ENCODE measurements at places on chromosomes 1 and 21.

- DNase-seq = no peak
Observed at GRCh38 chr1:41542196-41542930, 57.9 kb upstream of the EDN2 start.

DNA sequence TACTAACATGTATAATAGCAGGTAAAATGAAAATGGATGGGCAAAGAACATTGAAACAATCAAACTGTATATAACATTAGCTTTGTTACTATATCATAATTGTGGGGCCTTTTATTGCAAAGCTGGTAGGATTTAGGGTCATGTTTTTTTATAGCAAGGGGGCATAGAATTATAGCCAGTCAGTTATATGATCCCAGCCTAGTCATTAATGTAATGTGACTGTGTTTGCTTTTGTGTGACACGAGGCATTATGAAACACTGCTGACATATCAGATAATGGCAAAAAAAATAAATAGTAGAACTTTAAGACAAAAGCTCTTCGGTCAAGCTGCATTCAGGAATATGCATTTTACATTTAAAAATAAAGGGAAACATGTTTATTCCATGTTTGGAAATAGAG is 81.3 kb upstream of the ZNF281 start:
- DNase-seq = no peak

DNA sequence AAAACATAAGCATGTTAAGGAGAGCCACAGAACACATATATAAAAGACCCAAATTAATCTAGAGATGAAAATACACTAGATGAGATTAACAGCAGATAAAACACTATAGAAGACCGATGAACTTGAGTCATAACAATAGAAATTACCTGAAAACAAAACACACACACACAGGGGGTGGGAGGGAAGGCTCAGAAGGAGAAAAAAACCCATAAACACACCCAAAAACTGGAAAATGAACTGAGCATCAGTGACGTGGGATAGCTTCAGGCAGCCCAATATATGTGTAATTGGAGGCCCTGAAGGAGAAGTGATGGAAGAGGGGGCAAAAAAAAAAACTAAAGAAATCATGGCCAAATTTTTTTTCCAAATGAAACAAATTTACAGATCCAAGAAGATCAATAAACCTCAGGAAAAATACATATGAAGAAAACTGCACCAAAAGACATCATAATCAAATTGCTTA is 11.4 kb downstream of the ALDH9A1 start:
- no peak for DNase-seq

DNA sequence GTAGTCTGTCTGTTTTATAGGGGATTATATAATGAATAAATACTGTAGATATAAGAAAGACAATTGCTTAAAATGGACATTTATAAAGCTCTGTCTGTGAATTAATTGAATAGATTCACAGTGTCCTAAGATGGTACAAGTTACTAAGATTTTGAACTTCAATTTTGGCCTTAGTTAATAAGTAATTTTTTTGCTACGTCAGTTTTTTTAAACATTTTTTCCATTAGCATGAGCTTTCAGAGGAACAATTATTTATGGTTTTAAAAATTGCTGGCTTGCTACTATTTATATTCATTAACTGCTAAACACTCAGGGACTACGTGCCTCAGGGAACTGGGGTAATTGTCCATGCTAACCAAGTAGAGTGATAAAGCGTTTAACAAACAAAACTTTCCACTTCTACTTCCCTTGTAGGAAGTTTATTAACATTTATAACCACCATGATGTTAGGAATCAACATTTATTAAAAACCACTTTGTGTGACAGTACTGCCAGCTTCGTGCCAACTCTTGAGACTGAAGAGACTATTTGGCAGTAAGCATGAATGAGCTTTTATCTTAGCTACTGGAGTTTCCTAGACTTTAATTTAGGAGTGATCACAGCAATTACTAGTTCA is 65.4 kb upstream of the PTGS2 start:
- no peak for DNase-seq

DNA sequence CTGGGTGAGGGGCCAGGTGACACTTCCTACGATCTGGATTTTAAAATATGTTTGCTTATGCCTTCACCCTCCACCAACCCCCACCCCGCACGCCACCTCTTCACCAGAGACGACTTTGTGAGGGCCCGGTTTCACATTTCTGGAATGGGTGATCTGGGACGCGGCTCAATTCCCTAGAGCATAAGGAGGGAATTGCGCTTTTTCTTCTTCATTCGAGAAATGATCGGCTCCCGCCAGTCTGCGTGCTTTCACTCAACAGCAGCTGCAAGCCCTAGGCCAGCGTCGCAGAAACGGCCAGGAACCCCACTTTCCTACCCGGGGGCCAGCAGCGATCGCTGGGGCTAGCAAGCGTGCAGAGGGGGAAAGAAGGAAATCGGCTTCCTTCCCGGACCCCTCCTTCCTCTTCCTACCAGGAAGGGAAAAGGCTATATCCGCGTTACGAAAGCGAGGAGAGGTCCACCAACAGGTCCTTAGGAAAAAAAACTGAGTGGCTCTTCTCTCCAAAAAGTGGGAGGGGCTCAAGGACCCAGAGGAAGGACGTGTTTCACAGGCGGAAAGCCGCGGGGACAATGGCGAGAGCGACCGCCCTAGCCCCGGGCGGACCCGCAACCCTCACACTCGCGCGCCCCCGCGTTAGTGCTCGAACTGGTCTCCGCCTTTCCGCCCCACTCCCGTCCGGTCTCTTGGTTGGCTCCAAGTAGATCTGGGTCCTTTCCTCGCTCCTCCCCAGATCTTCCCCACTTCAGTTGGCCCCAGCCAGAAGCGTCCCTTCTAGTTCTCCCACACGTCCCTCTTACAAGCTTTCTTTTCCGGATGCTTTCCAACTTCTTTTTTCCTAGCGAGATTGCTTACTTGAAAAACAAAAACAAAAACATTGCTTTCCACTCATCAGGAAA is 1.1 kb upstream of the ADAMTS1 start:
- no peak for DNase-seq

GRCh38 chr21:46438241-46438640 is 20.4 kb upstream of the DIP2A start:
- no peak for DNase-seq

All from SW480 (cell line).